NCI-H2029 treated with DMSO at 0.1 percent for 48 hours (cell line): ENCODE measurements at places on chromosomes 1 and 21.

GRCh38 chr1:33151116-33151515 lies 30.7 kb downstream of the TRIM62 start:
- no peak for DNase-seq

- DNase-seq = no peak
Measured at GRCh38 chr1:225573216-225573615, 79.7 kb downstream of the ENAH start.

- no peak for DNase-seq
Measured at GRCh38 chr1:203521812-203522211, 27.9 kb downstream of the OPTC start.

GRCh38 chr1:81379430-81379829 lies 421.3 kb upstream of the ADGRL2 start:
- DNase-seq = no peak

GRCh38 chr1:40038697-40039096 lies 1.8 kb upstream of the CAP1 start:
- no peak for DNase-seq

DNA sequence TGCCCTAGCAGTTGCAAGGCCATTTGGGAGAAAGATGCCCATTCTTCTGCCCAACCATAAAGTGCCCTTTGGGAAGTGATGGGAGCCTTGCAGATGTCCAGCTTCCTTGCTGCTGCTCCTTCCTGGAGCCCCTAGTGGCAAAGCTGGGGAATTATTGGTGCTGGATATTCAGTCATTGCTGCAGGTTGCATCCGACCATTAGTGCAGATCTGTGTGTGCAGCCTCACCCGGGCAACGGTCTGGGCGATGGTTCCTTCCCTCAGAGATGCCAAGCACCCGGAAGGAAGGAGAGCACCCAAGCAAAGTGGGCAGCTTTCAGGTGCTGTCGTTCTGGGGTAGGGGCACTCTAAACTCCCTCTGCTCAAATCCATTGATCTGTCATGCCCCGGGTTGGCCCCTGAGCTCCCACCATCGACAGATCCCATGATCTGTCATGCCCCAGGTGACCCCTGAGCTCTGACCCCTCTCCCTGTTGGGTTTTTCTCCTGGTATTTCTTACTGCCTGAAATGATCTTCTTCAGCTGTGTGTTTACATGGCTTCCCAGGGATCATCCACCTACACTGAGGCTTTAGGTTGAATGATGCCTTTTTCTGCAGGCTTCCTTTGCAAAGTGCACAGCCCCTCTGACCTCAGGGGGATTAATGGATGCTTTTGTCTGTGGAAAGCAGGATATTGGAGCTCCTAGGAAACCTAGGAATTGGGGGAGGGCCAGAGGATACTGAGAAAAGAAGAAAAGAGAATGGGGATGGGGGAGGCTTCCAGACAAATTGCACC lies 467.5 kb downstream of the PTPRU start:
- DNase-seq = peak; percentile 8

DNA sequence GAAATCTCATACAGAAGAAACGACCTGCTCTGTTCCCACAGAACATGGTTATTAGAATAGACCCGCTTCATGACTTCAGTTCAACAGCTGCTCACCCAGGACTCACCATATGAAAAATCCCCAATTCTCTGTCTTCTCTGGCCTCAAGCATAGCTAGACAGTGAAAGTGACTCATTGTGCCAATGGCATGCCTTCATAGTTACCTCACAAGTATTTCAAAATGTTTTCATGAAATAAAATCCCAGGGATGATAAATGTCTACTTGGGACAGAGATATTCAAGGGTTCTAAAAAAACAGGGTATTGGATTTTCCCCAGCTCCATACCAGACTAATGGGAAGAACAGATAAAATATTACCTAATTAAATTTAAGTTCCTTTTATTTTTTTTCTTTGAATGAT lies 82.3 kb downstream of the NOTCH2 start:
- DNase-seq = no peak

DNA sequence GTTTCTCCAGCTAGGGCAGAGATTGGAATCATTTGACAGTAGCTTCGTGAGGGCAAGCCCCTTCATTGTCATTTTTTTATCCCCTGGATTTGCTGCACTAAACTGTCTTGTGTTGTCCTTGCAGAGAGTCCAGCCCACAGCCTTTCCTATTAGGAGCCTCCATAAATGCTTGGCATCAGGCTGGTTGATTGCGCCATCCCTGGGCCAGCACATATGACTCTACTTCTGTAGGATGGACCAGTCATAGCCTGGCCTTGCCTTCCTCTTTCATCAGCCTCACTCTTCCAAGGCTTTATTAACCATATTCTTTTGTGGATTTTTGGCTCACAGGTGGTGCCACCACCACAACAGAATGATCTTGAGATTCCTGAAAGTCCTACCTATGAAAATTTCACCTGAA lies 31.4 kb downstream of the LY9 start:
- DNase-seq = no peak

DNA sequence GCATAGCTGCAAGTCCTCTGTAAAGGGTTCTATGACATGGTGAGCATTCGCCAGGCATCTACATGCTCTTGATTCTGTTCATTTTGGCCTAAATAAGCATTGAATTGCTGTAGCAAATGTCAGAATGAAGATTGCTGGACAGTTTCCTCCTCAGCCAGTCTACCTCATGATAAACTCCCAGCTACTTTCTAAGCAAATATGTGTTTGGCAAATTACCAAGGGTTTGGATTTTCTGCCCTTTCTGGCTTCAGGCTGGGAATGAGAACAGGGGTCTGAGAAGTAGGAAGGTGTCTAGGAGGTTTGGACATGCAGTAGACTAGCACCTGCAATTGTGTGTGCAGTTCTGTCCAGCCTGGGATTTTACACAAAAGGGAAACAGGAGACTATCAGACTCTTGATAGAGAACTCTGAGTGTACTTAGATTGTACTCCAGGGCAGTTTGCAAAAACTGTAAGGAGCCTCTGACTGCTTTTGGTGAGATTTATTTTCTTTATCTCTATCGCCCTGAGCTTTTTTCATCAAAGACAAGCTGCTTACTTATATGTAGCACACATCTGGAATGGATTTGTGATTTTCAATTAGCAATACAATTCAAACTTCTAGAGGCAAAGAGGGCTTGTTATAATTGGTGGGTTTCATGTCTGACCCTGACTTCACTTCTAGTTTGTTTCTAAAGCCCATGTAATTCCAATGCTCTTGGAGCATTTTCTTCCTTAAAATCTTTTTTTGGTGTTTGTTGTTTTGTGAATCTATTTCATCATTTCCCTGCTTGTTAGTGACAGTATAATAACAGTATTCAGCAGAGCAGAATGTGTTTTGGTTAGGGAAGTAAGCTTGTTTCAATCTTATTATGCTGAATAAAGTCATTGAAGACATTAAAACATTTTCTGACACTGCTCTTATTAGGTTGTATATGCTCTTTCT lies 150.8 kb downstream of the VPS13D start:
- DNase-seq = no peak

DNA sequence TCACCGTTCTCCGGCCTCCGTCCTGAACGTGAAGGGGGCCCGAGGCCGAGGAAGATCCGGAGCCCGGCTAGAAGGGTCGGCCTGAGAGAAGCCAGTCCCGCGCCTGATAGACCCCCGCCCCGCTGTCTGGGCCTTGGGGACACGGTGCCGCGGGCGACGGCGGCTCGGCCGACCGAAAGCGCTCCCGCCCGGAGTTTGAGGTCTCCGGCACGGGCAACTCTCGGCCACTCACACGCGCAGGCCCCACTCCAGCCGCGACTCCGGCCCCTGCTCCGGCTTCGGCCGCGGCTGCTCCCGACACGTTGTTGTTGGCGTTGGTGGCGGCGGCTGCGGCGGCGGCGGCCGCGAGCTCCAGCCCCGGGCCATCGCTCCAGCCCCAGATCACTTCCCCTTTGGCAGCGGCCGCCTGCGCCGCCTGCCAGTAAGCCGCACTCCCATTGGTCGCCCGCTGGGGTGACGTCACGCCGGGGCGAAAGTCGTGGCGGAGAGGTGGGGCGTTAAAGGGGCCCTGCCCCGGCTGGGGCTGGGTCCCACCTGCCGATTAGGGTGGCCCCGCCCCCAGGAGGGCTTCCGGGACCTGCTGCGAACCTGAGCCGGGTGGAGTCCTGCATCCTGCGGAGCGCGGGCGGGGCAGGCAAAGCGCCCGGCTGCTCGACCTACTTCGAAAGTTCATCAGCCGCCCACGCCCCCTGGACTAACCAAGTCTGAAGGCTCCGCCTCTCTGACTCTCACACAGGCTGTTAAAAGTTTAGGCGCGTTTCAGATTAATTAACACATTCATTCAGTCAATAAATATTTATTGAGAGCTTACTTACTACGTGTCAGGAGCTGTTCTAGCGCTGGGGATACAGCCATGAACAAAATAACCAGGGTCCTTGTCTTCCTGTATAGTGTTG lies at the start of gene EFCAB14:
TSS of gene EFCAB14 (minus strand) at position 388 of the 896 bp plus-strand sequence. CDS start 1,027 bp downstream, outside the sequence.
- DNase-seq = peak; percentile 94

GRCh38 chr1:54118704-54119103 lies 34.1 kb downstream of the CDCP2 start:
- no peak for DNase-seq

DNA sequence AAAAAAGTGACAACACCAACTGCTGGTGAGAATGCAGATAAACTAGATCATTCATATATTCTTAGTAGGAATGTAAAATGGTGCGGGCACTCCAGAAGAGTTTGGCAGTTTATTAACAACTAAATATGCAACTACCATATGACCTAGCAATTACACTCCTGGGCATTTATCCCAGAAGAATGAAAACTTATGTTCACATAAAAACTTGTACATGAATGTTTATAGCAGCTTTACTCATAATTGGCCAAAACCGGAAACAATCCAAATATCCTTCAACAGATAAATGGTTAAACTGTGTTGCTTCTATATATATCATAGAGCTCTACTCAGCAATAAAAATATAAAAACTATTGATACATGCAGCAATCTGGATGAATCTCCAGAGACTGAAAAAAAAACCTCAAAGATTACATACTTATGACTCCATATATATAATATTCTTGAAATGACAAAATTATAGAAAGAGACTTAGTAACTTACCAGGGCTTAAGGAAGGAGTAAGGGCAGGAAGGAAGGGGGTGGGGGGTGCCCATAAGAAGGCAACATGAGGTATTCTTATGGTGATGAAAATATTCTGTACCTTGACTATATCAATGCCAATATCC lies 99.9 kb downstream of the KCNH1 start:
- no peak for DNase-seq

- no peak for DNase-seq
Measured at GRCh38 chr21:43939443-43940328, 72.4 kb upstream of the TRAPPC10 start.

DNA sequence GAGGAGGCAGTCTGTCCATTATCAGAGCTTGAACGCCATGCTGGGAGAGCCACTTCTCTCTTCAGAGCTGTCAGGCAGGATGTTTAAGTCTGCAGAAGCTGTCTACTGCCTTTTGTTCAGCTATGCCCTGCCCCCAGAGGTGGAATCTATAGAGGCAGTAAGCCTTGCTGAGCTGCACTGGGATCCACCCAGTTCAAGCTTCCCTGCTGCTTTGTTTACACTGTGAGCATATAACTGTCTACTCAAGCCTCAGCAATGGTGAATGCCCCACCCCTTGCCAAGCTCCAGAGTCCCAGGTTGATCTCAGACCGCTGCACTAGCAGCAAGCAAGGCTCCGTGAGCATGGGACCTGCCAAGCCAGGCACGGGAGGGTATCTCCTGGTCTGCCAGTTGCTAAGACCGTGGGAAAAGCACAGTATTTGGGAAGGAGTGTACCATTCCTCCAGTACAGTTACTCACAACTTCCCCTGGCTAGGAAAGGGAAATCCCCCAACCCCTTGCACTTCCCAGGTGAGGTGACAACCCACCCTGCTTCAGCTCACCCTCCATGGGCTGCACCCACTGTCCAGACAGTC lies 32.5 kb downstream of the RGS13 start:
- DNase-seq = no peak

- no peak for DNase-seq
Measured at GRCh38 chr1:100152271-100152670, 19.3 kb downstream of the TRMT13 start.
